Left lung (tissue), 14 donors: ENCODE measurements at places on chromosomes 2 and 18. TPM values are rescaled to one million over a fixed set of nuclear protein-coding genes. Genes with fewer than 3 reads are reported as not detected.

The FAM228A gene
- polyA plus RNA-seq = 1.0 TPM

DNA sequence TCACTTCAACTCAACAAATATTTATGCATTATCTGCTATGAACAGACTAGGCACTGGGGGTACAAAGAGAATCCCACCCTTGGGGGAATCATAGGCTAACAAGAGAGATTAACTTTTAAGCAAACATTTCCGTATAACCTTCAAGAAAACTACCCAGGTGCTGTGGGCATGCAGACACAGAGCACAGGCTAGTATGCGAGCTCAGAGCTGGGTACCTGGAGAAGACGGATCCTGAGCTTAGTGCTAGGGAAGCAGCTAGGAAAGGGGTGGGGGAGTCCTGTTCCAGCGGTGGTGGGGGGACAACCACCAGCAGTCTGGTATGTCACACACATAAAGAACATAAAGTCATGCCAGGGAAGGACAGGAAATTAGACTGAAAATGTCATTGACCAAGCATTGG lies 17.5 kb upstream of the DSG3 start:
- no peak for DNase-seq

DNA sequence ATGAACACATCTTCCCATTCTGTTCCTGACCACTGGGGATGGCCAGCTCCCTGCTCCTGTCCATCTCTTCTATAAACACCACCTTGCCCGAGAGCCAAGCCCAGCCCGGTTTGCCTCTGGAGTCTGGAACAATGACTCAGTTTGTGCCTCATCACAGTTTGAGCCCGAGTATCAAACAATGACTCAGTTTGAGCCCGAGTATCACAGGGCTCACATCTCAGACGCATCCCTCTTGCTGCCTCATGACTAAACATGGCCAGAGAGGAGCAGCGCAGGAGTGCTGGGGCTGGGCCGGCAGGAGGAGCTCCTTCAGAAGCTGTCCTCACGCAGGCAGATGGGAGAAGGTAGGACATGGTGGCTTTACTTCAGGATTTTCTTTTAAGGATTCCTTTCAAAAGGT lies 68.7 kb downstream of the PXDN start:
- DNase-seq = no peak

- no peak for DNase-seq
These were observed 14.9 kb downstream of the MRPS9 start for GRCh38 chr2:105052773-105053172.

GRCh38 chr2:209495855-209496585 lies 72.2 kb downstream of the MAP2 start:
- no peak for DNase-seq

GRCh38 chr2:72770879-72771461 lies 54.9 kb downstream of the EXOC6B start:
- no peak for DNase-seq

GRCh38 chr2:106187273-106187891 lies 6.7 kb downstream of the UXS1 start:
- DNase-seq = no peak

- no peak for DNase-seq
These were observed 140.2 kb downstream of the PIEZO2 start for GRCh38 chr18:11009147-11009546.

DNA sequence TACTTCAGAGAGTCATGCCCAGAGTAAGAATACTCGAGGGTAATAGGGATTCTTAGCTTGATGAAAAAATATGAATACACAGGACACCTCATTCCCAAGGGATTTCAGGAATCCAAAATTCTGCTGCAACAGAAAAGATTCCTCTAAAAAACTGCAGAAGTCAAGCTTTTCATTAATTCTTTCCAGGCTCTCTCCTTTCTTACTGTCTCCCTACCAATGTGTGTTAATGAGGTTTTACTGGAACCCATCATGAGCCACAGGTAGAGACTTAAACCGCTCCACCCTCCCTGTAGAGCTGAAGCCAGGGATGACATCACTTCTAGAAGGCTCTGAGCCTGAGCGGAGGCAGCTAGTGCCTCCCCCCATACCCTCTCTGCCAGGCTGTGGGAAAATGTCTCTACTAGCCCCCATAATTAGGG lies 3.4 kb downstream of the SDC1 start:
- DNase-seq = peak; percentile 33

DNA sequence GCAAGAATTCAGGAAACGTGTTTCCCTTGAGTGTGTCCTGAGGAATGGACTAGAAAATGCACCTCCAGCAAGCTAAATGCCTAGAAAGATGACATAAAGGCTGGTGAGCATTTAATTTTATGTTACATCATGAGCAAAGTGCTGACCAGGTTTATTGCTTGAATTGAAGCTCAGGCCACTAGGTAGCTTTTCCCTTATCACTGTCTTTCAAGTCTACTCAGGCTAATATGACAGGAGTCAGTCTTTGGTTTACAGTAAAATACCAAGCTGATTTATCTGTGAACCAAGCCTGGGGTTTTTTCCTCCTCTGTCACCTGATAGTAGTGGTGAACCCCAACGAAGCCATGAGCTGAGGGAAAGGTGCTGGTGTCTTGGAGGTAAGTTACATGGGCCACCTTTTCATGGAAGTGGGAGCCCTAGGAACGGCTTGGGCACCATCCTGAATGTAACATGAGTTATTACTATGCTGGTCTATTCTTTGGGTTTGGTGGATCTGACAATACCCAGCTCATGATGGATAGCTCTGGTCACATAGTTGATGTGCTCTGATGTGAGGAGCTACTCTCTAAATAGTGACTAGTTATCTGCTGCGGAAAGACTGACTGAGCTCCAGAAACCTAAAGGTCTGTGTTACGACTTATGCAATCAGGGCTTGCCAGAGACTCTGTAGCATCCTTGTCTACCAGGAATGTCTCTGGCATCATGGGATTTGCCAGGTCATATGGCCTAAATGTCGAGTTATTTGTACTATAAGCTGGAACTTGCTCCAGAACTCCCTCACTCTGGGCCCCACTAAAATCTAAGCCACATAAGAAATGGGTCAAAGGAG lies 39.8 kb downstream of the NUP35 start:
- DNase-seq = no peak

GRCh38 chr2:211900000-211900399 lies 638.6 kb downstream of the ERBB4 start:
- DNase-seq = no peak

The RAB6C gene
- polyA plus RNA-seq = 0.34 TPM

DNA sequence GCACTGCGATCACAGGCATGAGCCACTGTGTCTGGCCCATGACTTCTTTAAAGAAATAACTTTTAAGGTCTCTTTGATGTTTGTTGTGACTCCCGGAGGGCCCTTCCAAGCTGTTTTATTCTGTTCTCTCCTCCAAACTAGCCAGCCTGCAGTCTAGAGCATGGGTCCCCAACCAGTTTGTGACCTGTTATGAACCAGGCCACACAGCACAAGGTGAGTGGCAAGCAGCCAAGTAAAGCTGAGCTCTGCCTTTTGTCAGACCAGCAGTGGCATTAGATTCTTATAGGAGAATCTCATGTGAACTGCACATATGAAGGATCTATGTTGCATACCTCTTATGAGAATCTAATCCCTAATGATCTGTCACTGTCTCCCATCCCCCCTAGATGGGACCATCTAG lies 223.9 kb upstream of the RGPD4 start:
- no peak for DNase-seq
